ENCODE measurements at places on chromosomes 12 and 14.

DNA sequence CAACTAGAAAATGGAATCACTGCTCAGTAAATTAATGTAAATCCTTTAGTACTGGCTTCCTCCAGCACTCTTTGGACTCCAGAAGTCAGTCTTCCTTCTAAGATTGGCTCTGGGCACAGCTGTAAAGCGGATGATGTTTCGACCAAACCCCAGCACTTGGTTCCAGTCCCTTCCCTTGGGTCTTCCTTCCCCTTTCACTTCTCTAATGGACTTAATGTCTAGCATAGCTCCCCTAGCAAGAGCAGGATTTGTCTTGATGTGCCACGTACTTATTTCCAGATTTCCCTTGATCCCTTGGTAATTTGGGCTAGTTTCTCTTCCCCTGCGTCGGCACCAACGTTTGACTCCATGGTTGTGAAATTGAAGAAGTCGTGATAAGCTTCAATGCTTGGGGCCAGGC is 28.3 kb downstream of the C12orf75 start:
- DNase-seq: no peak

- DNase-seq: no peak
Observed at GRCh38 chr12:19908830-19909229, 459.5 kb upstream of the PDE3A start.

DNA sequence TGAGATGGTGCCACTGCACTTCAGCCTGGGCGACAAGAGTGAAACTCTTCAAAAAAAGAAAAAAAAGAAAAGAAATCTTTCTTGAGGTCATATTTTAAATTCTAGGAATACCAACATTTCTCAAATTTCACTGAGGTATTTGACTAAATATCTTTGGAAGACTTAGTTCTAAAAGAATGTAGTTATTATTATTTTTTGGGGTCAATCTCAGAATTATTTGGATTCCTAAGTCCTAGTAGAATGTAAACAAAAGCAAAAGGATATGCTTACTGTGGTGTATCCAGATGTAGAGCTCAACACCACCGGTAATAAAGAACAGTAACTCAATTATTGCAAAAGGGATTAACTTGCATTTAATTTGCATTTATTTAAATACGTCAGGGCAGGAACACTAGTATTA is 25.0 kb downstream of the PRICKLE1 start:
- DNase-seq: no peak

- no peak for DNase-seq
Observed at GRCh38 chr14:101838476-101838875, 77.0 kb downstream of the PPP2R5C start.

DNA sequence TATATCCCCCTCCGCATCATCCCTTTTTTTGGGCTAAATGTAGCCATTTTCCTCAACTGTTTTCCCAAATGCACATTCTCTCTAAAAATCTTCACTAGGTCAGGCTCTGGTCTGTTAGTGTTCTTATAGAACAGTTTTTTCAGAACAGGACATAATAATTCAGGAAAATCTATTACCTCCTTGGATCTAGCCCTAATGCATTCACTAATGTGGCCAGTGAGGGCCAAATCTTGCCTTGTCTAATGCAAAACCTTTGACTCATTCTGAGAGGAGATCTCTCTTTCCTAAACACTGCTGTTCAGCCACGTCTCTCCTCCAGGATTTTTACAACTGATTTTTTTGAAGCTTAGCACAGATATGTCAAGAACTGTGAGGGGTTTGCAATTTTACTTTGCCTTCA is 15.5 kb downstream of the C14orf132 start:
- no peak for DNase-seq

- DNase-seq: peak; percentile 30
Observed at GRCh38 chr14:105093431-105094192, 28.4 kb upstream of the GPR132 start.

GRCh38 chr14:95111507-95112164 is 45.7 kb downstream of the DICER1 start:
- DNase-seq: no peak
